ENCODE measurements at places on chromosomes 7 and 10. TPM values are rescaled to one million over a fixed set of nuclear protein-coding genes. Genes with fewer than 3 reads are reported as not detected.
A peak's percentile ranks its signal among the peaks of the same experiment; 100 is the strongest.

Gene IGFBP1
- total RNA-seq: not detected

Gene SLC39A12
- not detected for total RNA-seq

Gene TYW1
- 24.7 TPM for total RNA-seq

Gene FZD8
- total RNA-seq: 0.60 TPM

DNA sequence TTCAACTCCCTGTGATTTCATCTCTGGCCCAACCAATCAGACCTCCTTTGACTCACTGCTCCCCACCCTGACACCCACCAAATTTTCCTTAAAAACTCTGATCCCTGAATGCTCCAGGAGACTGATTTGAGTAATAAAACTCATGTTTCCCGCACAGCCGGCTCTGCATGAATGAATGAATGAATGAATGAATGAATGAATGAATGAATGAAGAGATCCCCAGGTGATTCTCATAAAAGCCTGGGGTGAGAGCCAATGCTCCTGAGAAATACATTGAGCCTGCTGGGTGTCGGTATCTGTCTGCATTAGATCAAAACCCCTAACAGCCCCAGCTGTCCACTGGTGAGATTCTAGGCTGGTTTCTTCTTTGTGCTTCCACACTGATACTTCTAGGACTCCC is 58.7 kb downstream of the HTR7 start:
- no peaks in the 10 kb centered on the region for H3K4me1 ChIP-seq
- H3K27me3 ChIP-seq: peaks cover 5% of the 10 kb centered on the region
- H3K27ac ChIP-seq: no peak overlapping the region
- no peak for DNase-seq
- H3K36me3 ChIP-seq: no peaks in the 10 kb centered on the region

- no peak overlapping the region for H3K4me3 ChIP-seq
- no peaks in the 10 kb centered on the region for H3K27me3 ChIP-seq
- H3K36me3 ChIP-seq: no peaks in the 10 kb centered on the region
These were observed 228.4 kb downstream of the KIAA1217 start for GRCh38 chr10:24437302-24437701.

GRCh38 chr10:124174071-124174566 is 80.7 kb upstream of the CHST15 start:
- no peak overlapping the region for H3K27ac ChIP-seq
- no peak overlapping the region for H3K4me3 ChIP-seq
- H3K4me1 ChIP-seq: peaks cover 4% of the 10 kb centered on the region
- H3K36me3 ChIP-seq: no peaks in the 10 kb centered on the region
- H3K27me3 ChIP-seq: no peaks in the 10 kb centered on the region
- no peak for DNase-seq

DNA sequence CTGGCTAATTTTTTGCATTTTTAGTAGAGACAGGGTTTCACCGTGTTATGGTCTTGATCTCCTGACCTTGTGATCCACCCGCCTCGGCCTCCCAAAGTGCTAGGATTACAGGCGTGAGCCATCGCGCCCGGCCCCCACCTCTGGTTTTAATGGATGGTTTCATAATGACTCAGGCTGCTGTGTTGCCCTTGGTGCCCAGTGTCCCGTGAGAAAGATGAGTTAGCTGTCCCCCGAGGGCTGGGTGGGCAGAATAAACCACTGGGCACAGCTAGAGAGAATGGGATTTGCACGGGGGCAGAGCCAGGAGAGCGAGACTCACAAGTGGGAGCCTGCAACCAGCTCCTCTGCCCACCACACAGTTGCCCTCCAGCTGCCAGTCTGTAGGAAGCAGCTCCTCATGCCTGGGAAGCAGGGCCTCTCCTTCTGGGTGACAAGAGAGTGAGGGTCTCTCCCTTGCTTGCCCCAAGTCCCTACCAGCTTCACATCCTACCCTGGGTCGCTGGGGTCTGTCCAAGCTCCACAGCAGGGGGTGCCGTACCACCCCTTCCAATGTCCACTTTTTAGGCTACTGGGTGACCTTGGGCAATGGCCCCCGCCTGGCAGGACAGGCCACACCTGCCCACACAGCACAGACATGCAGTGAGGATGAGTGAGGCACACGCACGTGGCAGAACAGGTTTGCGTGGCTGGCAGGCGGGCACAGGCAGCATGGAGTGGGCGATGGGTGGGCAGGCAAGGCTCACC is 16.1 kb upstream of the NDST2 start:
- H3K27ac ChIP-seq: no peak overlapping the region
- no peak overlapping the region for H3K4me3 ChIP-seq
- H3K27me3 ChIP-seq: no peaks in the 10 kb centered on the region
- peaks cover 64% of the 10 kb centered on the region for H3K36me3 ChIP-seq
- no peaks in the 10 kb centered on the region for H3K4me1 ChIP-seq
- DNase-seq: no peak

- H3K4me1 ChIP-seq: peaks cover 54% of the 10 kb centered on the region
- H3K27ac ChIP-seq: peak overlapping the region; percentile 45
- H3K4me3 ChIP-seq: peak overlapping the region; percentile 56
These were observed 3.7 kb upstream of the HOXA7 start for GRCh38 chr7:27160145-27160545.

GRCh38 chr7:45881759-45882464 is 6.4 kb upstream of the IGFBP1 start:
- DNase-seq: no peak
- H3K36me3 ChIP-seq: no peaks in the 10 kb centered on the region
- H3K27ac ChIP-seq: no peak overlapping the region
- no peak overlapping the region for H3K4me3 ChIP-seq
- peaks cover 6% of the 10 kb centered on the region for H3K27me3 ChIP-seq
- no peaks in the 10 kb centered on the region for H3K4me1 ChIP-seq

- H3K4me1 ChIP-seq: peaks cover 4% of the 10 kb centered on the region
- H3K4me3 ChIP-seq: no peak overlapping the region
- DNase-seq: no peak
- H3K27me3 ChIP-seq: no peaks in the 10 kb centered on the region
- no peaks in the 10 kb centered on the region for H3K36me3 ChIP-seq
- no peak overlapping the region for H3K27ac ChIP-seq
These were observed 89.1 kb upstream of the KLF14 start for GRCh38 chr7:130823060-130823459.

- H3K36me3 ChIP-seq: peaks cover 15% of the 10 kb centered on the region
- DNase-seq: no peak
- H3K4me3 ChIP-seq: no peak overlapping the region
- H3K4me1 ChIP-seq: no peaks in the 10 kb centered on the region
These were observed 24.7 kb downstream of the PSPH start for GRCh38 chr7:56026538-56026937.

All from naive thymus-derived CD8-positive, alpha-beta T cell (primary cell).